ENCODE measurements at places on chromosomes 2 and 18.

DNA sequence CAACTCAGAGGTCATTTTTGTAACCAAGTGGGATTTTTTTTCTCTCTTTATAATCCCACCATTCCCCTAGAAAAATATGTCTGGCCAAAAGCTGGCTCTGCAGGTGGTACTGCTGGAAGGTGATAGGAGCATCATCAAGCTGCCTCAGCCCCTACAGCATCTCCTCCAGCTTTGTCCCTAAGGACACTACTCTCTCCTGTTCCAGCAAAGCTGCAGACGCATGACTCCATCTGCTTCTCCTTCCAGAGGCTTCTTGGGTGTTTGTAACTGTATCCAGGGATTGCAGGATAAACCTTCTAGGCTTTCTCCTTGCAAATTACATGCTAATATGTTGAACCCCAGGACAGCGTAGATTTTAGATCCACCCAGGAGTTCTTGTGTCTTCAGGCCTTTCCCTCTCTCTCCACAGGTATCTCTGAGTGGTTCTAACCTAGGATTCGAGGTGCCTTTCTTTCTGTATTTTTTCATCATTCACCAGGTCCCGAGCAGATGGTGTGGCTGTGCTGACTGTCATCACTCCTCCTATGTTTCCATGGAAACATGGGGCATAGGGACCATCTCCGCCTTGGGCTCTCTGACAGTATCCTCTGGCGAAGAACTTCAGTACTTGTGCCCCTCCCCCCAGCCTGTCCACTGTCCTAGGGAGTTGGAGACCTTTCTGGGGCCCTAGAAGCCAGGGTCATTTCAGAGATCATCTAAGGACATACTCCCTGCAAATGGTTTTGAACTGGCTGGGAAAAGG is 34.3 kb downstream of the AFF3 start:
- DNase-seq, result no peak

DNA sequence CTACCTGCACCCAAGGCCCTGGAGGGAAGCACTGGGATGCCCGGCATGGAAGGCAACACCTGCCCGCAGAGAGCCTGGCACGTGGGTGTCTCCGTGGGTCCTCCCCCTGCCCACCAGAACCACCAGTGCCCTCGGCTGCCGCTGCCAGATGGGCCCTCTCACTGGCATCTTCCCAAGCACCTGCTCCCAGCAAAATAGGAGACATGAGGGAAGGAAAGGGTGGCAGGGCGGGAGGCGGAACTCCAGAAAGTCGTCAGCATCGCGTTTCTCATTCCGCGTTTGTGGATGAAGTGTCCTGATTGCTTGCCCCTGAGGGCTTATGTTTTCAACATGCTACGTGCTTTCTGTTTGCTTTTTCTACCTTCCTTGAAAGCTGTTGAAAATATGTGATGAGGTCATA is 8.8 kb upstream of the SNTG2 start:
- DNase-seq, result no peak

DNA sequence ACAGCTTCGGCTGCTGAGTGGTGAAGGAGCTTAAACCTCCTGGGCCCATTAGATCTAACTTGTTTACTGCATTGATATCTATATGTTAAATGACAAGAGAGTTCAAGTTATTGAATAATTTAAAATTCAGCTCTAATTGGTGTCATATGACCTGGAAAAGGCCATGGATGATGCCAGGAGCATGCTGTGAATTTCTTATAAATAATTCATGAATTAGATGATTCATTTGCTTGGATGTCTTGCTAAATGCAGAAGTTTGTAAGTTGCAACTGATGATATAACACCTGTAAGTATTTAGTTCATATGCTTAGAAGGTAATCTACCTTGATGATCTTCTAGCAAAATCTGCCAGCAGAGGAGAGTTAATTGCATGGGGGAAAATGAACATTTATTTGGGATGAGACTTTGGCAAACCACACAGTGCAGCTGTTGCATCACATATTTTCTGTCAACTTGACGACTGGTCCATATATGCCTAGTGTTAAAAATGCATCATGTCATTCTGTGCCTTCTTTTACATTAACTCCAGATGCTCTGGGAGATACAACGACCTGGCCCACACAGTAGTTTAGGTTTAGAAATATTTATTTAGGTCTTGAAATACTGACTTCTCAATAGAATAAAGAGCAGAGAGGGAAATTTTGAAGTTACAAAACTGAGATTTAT is 226.3 kb downstream of the KIAA1328 start:
- no peak for DNase-seq

GRCh38 chr2:134233728-134234136 is 20.1 kb upstream of the MGAT5 start:
- no peak for DNase-seq

DNA sequence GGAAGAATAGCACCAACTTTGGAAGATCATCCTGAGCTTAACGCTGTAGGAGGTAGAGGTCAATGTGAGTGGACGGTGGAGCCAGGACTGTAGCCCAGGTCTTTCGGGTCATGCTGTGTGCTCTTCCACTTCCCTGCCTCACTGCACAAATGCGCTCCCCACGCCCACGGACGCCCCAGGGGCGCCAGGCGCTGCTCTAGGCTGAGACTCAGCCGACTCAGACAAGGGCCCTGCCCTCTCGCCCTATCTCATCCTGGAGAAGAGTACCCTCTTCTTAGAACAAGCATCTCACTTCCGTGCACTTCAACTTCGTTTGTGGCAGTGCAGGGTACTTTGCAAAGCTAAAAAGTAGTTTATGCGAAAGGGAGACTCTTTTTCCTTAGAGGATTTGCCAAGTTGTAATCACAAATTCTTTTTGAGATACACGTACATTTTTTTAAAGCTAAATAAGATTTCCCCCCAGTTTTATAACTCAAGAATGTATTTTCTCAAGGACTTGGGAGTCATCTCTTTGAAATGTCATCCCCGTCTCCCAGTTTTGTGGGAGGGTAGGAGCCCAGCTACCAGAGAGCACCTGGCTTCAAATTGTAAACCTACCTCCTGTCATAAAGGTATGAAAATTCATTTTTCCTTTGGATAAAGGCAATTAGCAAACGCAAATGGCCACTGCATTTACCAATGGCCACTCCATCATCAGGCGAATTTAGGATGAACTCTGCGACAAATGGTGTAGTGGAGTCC is 1.2 kb upstream of the PRELID3A start:
- DNase-seq, result no peak

DNA sequence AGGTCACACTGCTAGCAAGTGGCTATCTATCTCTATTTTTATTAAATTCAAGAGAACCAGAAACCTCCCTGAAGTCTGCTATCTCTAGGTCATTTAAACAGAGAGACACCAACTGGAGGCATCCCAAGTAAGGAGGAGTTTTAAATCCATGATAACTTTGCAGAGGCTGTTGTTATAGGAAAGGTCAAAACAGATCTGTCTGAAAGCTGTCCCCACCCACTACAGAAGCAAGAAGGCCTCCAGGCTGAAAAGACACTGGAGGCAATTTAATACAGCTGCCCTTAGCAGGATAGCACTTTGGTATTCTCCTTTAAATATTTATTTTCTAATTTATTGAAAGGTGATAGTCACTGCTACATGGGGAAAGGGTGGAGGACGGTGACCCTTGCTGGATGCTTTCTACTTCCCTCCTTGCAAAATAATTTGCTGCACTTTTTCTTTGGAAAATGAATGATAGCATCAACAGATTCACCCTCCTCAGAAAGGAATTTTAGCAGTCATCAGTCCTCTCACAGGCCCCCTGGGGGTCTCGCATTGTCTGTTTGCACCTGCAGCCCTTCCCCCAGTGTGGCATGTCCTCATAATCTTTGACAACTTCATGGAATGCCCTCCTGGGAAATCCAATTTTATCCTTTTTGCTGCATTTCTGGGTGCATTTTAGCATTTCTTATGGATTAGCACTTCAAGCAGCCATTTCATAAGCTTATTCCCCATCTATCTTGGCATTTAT is 429.5 kb upstream of the TNP1 start:
- DNase-seq, result no peak

DNA sequence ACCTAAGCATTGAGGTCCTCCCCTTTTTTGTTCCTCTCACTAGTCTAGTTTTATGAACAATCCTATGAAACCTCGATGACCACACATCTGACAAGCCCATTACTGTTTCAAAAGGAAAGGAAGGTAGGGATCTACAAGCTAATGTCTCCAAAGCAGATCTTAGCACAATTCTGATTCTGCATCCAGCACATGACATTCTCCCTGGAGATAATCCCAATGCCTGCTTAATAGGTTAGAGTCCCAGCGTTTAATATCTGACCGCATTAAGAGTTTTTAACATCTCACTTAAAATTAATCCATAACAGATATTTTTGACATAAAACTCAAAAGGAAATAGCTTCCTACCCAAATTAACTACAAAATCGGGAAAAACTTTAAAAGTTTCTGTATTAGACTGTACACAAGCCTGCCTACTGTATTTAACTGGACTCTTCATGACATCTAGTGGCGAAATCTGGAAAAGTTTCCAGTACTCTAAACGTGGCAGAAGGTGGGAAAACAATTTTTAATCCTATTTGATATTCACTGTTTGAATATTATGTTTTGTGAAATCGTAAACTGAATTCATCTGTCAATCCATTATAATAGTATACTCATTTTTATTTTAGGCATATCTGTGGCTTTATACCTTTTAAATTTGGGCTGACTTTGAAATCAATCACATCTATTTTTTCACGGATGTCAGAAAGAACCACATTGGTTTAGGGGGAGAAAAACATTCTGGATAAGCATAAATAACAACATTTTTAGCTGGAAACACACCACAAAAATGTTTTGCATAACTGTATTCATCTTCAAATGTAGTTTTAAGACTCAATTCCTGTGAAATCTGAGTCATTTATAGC is 62.4 kb downstream of the TXNL1 start:
- no peak for DNase-seq

DNA sequence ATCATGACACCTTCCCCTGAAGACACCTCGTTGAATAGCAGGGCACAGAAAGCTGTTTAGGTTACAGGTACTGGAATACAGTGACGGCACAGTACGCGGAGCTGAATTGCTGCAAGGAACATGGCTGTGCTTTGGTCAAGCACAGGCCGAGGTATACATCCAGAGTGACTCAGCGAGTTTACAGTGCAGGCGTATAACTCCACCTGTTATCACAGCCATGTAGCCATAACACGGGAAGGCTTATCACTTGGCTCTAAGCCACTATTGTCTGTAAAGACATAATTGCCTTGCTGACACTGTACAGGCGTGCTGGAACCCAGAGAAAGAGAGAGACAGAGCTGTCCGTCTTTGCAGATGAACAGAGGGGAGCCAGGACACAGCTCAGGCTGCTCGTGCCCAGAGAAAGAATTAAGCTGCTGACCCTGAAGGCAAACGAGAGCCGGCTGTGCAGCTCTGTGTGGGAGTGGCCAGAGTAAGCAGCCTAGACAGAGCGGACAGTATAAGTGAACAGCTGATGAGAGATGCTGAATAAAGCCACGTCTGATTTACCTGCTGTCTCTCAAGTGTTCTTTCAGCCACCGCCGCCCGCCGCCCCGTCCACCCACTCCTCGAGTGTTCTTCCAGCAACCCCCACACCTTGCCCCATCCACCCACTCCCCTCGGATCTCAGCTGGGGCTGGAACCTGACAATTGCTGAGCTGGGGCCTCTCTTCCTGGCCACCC is 87.3 kb upstream of the PPP1CB start:
- no peak for DNase-seq

DNA sequence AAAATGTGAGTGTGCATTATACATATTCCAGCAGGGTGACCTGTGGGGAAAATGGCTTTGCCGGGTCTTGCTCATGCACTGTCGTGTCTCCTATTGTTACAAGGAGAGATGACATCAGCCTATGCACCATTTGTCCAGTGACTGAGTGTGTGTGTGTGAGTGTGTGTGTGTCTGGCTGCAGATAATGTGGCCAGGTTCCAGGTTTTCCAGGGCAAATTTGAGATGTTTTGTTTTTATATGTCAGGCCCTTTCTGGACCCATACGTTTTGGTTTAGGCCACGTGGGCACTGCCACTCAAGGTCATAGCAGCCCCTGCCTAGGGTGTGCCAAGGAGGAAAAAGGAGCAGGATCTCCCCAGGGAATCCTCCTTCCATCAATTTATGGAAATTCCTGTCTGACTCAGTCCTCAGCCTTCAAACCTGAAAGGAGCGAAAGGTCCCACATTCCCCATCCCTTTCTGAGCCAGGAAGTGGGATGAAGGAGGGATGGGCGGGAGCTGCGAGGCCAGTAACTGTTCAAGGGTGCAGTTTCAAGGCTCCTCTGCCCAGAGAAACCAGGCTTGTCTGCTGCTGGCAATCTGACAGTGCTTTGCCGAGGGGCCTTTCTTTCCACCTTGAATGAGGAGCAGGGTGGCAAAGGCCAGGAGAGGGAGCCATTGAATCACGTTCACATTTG is 93.0 kb upstream of the SMAD2 start:
- no peak for DNase-seq

- no peak for DNase-seq
These were observed 7.9 kb downstream of the GREB1 start for GRCh38 chr2:11541693-11542274.

DNA sequence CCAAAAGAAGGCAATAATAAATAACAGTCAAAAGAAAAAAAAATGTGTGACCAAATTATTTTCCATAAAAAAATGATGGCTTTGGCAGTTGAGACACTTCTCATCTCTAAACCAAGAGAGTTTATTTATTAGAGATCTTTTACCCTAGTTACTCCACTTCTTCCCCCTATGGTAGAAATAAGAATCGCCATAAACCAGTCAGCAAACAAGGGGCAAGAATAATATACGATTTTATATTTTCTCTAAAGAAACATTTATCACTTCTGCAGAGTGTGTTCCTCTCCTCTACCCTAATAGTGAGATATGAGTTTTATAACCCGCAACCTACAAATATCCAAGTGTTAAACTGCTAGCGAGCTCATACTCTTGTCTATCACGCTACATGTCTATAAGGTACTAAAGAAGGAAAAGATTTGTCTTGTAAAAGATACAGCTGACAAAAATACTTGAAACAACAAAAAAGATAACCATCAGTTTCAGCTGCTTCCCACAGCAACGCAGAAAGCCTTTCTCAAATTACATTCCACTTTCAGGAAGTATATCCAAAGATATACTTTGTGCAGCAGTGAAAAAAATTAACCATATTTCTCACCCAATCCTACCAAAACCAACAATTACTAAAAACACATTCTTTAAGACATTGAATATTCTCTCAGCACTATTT is 2.3 kb downstream of the RNF103 start:
- DNase-seq, result no peak

DNA sequence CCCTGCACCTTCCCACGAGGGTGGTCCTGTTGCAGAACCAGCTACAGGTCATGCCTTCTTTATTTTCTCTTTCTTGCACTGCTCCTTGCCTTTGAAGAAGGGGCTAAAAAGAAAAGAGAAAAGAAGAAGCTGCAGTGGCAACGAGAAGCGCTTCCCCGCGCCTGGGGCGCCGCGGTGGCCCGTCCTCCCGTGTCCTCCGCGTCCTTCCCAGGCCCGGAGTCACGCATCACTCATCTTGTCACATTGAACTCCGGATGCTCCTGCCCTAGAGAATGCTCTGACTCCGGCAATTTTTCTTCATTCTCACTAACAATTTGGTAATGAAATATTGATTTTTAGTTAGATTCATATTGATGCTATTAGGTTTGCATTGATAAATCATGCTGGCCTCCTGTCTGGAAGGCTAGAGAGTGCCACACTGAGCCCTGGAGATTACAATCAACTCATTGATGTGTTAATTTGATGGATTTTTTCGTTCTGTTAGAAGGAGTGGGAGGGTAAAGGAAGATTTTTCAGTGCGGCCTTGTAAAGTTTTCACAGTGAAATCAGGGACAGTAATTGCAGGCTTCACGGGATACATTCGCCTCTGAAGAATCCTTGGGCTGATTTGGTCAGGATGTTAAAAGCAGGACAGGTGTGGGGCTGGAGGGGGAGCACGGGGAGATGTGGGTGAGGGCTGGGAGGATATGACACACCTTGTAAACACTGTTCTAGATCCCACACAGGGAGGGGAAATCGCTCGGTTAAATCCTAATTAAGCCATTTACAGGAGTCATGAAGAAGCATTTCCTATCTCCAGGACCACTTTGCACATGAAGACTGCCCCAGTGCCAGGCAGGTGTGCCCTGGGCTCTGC is 349.3 kb downstream of the ZNF516 start:
- no peak for DNase-seq

All from stimulated activated CD4-positive, alpha-beta T cell treated with anti-CD3 and anti-CD28 coated beads, Interleukin-12 subunit alpha, Interleukin-12 subunit beta, amount 100 ng/mL, for 4 hours (primary cell).